T-helper 2 cell (primary cell): ENCODE measurements at places on chromosomes 2 and 18.

GRCh38 chr2:68290901-68291300, 28.8 kb downstream of the CNRIP1 start:
- DNase-seq, result no peak

GRCh38 chr2:8714971-8715370, 33.1 kb downstream of the ID2 start:
- DNase-seq, result no peak

DNA sequence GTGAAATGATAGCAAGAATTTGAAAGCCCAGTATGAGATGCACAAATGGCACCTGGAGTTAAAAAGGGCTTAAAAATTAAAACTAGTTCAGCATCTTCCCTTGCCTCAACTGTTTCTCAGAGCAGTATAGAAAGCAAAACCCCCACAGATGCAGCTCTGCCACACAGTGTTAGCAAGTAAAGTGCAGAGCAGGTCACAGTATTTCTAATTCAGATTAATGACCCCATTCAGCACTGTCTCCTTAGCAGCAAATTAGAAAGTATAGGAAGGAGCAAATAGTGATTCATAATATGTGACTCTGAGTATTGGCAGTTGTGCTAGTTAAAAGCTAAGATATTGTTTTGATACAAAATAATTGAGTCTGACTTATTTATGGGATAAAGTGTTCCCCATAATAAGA, 73.8 kb upstream of the CCDC85A start:
- DNase-seq, result no peak

DNA sequence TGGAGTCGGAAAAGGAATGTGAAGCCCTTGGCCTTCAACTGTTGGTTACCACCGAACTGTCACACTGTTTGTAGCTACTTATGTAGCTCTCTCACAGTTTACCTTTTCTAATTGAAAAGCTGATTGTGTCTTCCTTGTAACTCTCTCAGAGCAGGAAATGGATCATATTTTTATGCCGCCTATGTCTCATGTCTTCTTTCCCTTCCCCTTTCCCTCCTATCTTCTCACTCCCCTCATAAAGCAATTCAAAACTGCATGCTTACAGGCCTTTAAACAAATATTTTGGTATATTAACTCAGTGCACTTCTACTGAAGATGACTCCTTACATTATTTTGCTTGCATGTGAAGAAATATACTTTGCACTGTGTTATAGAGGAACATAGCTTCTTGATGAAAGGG, 6.0 kb downstream of the SLC39A10 start:
- no peak for DNase-seq

- DNase-seq, result no peak
Measured at GRCh38 chr2:204170411-204170810, 233.8 kb downstream of the ICOS start.

DNA sequence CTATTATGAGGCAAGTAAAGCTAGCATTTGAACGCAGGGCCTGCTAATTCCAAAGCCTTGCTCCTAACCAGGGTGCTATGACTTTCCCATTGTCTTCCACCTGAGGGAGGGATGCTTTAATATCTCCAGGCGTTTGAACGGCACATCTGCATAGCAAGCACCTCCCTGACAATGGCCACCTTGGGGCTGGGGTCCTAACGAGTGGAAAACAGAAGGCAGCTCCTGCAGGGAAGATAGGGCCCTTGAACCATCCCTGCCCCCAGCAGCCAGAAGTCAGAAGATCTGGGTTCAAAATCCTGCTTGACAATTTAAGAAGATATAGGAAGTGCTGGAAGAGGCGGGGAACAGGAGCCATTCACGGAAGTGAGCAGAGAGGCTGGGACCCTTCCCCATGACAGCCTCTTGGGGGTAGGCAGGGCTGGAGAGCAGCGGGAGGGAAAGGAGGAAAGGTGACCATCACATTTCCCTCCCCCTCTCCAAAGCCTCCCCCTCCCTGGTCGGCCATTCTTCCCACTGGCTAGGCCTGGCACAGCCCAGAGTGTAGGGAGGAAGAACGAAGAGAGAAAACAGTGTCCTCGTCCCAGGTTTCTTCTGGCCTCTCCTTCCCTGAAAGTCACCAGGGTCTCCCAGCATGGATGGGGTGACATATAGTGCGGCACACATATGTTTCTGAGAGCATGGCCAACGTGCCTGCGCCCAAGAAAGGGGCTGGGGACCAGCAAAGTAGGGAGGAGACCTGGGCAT, 73.5 kb downstream of the EMX1 start:
- DNase-seq, result no peak

DNA sequence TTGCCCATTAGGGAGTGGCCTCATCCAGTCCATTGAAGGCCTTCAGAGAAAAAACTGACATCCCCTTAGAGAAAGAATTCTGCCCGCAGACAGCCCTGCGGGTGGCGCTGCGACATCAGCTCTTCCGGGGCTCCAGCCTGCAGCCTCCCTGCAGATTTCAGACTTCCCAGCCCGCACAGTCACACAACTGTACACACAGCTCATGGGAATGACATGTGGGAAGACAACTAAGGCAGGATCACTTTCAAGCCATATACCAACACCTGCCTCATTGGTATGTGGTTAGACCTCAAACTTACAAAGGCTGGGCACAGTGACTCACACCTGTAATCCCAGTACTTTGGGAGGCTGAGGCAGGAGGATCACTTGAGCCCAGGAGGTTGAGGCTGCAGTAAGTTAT, 24.8 kb upstream of the TUBB6 start:
- no peak for DNase-seq

DNA sequence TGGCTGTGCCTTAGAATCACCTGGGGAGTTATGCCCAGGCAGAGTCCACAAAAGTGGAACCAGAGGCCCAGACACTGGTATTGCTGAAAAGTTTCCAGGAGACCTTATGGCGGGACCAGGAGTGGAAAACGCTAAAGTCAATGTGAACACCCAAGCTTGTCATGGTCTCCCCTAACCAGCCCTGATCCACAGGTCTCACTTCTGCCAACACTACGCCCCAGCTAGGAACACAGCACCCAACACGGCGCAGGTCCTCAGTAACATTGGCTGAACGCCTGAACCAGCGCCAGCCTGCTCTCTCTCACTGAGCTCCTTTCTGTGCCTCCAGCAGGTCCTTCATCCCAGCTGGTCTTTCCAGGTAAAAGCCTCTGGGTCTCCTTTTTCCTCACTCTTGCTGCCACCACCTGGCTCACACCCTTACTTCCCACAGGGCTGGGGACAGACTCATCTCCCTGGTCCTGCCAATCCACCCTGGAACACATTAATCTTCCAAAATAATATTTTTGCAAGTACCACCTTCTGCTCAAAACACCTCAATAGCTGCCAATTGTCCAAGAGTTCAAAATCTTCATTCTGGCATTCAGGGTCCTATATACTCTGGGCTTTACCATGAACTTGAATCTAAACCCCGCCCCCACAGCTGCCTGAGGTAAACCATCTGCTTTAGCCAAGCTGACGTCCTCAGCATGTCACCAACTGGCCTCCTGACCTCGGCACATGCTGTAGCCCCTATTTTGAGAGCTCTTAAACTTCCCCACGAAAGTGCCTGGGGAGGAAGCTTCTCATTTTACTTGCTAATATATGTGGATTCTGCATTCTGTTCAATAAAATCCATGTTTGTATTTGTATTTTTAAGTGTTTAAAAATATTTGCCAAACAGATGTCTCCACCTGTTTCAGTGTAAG, 34.6 kb downstream of the ADCY3 start:
- no peak for DNase-seq

- no peak for DNase-seq
Measured at GRCh38 chr2:224971214-224971613, 71.1 kb downstream of the DOCK10 start.
